GDM1 (cell line): ENCODE measurements at places on chromosomes 7 and 10.

- no peak for DNase-seq
These were observed 192.5 kb upstream of the PPP2R2D start for GRCh38 chr10:131708225-131708880.

GRCh38 chr10:129210876-129211275 lies 256.2 kb upstream of the MGMT start:
- DNase-seq, result no peak

DNA sequence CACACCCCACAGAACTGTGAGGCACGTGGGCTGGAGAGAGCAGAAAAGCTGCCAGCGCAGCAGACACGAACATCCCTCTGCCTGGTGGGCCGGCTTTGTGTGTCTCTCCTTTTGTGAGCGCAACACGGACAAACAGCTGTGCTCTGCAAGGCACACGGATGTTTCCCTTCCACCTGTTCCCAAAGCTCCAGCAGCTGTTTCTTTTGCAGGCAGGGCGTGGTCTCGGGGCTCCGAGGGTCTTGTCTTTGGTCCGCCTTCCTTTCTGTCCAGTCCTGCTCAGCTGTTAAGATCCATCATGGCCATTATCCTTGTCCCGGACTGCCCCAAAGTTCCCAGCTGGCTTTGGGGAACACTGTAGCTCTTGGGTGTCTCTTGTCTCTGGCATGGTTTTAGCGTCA lies 32.7 kb upstream of the SH2B2 start:
- DNase-seq, result no peak

GRCh38 chr7:158407581-158408317 lies 179.9 kb downstream of the PTPRN2 start:
- DNase-seq, result peak; percentile 22

DNA sequence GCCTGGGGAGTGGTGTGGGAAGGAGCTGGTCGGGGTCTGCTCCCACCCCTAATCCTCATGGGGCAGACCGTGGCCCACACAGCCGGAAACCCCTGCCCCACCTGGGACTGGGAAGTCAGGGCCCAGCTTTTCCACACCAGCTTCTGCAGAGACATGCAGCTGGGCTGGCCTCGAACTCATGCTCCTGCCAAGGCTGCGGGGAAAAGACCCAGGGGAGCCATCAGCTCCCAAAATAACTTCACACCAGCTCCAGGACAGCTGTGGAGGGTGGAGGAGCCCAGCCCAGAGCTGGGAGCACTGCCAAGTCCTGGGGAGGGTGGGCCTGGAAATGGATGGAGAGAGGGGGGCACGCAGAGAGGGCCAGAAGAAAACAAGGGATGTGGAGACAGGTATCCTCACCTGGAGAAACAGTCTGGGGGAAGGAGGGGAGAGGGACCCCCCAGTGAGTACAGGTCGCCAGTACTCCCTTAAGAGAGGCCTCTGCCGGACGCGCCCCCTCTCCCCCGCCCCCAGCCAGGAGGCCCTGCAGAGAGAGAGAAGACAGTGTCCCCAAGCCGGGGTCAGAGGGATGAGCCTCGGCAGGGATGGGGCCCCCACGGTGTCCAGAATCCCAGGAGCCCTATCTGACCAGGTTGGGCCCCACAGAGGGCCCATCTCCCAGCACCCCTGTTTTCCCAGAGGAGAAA lies 11.5 kb upstream of the GRIFIN start:
- DNase-seq, result no peak

- DNase-seq, result no peak
These were observed 42.5 kb downstream of the C7orf25 start for GRCh38 chr7:42869131-42870020.
